ENCODE measurements at places on chromosomes 12 and 14.

DNA sequence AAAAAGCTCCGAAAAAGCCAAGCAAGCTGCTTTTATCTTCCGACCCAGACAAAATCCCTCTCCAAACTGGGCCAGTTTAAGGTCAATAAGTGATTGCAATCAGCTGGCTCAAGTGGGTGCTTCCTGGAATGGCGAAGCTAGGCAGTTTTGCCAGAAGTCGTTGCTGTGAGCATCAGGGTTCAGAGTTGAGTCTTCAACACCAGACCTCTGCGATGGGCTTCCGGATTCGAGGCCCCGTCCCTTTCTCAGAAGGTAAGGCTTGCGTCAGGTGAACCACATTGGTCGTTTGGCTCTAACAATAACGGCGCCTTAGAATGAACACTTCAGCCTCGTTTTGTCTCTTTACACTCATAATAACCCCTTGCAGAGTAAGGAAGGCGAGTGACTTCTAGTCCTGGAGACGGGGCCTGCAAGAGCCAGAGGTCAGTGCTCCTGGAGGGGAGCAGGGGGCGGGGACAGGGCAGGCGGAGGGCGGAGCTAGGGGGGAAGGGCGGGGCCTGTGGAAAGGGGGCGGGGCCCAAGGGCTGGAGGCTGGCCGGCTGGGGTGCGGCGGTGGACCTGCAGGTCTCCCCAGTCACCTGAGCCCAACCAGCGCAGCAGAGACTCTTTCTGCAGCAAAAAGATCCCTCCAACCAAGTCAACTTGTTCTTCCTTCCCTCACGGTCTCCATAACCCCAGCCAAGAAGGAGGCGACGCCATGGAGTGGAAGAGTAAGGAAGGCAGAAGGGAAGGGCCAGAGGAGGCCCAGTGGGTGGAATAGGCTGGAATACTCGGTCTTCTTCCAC lies 34.0 kb upstream of the NFYB start:
- DNase-seq = no peak

DNA sequence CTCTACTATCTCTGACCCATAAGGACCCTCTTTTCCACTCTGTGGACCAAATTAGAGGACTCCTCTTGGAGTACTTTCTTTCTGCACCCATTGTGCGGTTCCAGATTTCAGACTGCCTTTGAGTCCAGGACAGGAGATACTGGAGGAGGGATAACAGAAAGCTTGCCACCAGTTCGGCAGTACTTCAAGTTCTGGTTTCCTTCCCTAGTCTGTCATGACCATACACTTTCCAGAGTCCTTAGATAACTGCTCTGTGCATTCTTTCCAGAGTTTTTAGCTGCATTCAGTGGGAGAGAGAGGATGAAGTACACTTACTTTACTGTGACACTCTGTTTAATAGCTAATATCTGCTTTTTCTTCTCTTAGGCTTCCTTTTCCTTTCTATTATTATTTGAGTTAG lies 54.8 kb upstream of the OSBPL8 start:
- DNase-seq = no peak

DNA sequence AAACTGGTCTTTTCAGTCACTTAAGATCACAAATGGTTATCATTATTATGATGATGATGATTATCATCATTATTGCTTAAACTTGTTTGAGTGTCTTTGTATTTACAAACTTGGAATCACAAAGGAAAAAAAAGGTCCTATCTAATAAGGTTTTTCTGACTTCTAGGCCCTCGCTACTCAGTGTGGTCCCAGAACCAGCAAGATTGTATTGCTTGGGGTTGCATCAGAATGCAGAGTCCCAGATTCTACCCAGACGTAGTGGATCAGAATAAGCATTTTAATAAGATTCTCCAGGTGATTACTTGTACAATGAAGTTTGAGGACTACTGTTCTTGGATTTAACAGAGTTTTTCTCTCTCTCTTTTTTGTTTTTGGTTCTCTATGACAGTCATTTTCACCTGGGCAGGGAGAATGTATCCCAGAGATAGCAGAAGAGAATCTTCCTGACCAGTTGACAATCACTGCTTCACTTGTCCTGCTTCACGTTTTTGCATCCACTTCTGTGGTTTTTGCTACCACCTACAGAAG lies 29.3 kb upstream of the PPP1R12A start:
- no peak for DNase-seq

DNA sequence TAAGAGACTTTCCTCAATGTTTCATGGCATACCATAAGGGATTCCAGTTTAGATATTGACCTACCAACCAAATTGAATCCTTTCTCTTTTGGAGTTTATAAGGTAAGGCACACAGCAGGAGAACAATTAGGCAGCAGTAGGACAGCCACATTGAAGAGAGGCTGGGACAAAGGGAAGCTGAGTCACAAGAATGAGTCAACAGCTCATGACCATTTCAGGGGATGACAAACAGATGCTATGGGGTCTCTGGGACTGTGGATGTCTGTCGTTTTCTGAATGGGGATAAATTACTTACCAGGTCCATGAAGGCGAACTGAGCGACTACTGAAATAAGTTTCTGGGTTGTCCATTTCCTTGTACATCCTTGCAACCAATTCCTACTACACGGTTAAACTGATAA lies 48.6 kb upstream of the E2F7 start:
- no peak for DNase-seq

DNA sequence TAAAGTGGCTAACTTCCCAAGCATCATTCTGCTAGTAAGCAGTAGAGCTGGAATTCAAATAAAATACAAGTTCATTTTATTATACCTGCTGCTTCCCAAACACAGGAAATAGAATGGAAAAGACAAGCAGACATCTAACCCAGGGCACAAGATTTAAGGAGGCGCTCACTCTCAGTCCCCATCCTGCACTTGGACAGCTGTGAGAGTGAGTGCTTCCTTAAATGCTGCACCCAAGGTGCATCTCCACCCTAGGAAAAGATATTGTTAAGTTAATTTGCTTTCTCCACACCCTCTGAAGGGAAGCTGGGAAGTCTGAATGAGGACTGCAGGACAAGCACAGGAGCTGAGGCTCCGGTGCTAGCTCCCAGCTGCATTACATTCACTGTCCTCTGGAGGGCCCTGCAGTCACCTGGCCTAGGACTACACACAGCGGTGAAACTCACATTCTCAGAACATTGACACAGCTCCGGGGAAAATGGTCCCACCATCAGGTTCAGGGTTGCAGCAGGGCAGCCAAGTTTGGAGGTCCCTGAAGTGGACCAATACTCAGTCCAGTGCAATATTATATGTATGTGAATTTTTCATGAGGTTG lies 14.2 kb downstream of the HEBP1 start:
- DNase-seq = peak; percentile 8

DNA sequence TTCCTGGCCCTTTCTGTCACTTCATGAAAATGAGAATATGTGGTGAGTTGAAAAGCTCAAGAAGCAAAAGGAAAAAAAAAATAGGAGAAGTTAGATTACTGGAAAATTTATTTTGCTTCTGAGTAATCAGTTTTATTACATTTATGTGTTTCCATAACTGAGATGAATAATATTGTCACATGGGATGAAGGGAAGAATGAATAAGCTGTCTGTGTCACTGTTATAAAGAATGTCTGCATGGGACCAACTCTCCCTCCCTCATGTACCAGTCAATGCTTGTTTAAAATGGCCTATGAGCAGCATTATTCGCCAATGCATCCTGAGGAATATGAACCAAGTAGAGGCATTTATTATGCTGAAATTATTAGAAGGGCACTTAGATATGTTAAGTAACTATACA lies 246.3 kb downstream of the PRKD1 start:
- DNase-seq = no peak

GRCh38 chr14:36619131-36619530 lies 36.7 kb upstream of the NKX2-8 start:
- DNase-seq = no peak

DNA sequence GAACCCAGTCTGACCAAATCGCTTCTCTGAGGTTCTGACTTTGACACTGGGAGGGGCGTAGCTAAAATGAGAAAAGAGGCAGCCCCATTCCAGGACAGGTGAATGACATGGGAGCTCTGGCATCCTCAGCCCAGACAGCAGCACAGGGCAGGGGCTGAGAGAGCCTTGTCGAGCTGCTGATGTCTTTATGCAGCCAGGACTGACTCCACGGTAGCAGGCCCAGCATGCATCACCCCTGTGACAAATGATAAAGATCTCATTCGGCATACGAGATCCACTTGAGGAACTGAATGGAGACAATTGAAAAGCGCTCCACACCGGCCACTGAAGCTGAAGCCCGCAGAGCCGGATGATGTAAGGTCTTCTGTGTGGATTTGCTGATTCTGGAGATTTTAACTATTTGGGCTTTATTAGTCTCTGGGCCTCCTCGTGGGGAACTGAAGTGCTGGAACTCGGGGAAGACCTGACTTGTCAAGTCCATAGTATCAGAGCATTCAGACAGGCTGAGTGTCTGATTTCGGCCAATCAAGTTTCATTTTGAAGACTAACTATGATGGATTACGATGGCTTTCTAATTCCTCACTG lies 56.9 kb upstream of the MAP1LC3B2 start:
- no peak for DNase-seq

DNA sequence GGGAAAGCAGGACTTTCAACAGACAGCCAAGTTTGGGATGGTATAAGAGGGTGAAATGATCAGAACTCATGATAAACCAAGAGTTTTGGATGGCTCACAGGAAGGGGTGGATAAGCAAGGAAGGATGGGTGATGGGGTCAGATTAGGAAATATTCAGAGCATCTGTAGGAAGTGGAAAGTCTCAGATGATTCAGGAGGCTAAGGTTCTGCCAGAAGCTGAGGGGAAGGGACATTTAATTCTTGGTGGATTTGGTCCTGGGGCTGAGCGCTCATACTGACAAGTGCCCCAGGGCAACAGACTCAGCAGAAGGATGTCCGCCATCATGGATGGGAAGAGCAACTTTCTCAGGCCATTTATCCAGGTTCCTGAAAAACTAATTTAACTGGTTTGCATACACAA lies 28.4 kb upstream of the BDKRB2 start:
- no peak for DNase-seq

DNA sequence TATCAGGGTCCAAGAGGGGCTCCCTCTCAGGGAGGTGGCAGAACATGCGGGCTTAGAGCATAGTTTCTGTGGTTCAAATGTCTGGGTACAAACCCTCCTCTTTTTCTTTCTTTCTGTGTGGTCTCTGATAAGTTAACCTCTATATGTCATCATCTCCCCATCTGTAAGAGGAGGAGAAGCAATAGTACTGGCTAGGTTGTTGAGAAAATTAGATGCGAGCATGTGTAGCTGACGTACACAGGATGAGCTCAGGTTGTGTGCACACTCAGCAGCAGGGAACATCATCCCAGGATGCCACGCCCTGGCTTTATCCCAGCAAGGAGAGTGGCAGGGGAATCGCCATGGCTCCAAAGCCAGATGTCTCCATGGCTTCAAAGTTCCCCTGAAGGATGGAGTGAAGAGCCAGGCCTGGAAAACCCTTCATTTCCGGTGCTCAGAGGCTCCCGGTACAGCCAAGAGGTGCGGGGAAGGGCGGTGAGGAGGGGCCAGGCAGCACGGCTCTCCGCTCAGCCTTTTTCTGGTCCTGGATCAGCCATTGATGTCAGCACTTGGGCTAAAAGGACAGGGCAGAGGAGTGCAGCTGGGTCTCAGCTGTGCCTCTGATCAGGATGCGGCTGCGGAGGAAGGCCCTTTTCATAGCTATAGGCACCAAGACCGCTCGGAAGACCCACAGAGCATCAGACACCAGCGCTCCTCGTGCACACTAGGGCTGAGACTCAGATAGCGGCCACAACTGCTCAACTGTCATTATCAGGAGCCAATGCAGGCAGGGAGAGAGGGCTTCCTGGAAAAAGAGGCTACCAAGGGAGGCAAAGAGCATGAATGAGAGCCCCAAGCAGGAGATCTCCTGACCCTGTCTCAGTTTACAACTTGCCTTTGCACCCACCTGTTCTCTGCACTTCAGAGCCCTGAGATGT lies 41.5 kb downstream of the ARL6IP4 start:
- no peak for DNase-seq

GRCh38 chr14:22977434-22977683 lies 5.0 kb downstream of the AJUBA start:
- no peak for DNase-seq

GRCh38 chr14:41362139-41362538 lies 244.5 kb upstream of the LRFN5 start:
- no peak for DNase-seq

- no peak for DNase-seq
Observed at GRCh38 chr12:98714426-98714825, 69.3 kb downstream of the APAF1 start.

GRCh38 chr12:66453844-66454243 lies 151.6 kb downstream of the HELB start:
- DNase-seq = peak; percentile 37

Measured in activated CD4-positive, alpha-beta T cell treated with anti-CD3 and anti-CD28 coated beads, Interleukin-2, amount 50 U/mL, for 16 hours (primary cell).